ENCODE measurements at places on chromosomes 16 and 17. TPM values are rescaled to one million over a fixed set of nuclear protein-coding genes. Genes with fewer than 3 reads are reported as not detected.

DNA sequence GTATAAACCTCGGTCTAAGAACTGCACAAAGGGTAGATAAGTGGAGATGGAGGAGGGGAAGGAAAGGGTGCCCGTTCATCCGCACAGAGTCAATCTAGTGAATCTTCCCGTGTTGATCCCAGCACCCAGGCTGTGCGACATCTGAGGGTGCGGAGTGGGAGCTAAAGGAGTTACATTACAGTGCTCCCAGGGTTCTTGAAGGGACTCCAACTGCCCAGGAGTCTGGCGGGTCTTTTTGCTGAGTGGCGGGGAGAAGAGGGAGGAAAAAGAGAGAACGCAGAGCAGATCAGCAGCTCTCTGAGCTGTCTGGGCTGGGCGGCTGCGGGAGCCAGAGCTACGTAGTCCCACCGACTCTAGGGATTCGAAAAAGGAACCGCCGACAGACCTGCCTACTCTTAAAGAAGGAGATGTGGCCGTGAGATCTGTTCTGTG is 1.6 kb upstream of the CA10 start:
- no peak for DNase-seq

DNA sequence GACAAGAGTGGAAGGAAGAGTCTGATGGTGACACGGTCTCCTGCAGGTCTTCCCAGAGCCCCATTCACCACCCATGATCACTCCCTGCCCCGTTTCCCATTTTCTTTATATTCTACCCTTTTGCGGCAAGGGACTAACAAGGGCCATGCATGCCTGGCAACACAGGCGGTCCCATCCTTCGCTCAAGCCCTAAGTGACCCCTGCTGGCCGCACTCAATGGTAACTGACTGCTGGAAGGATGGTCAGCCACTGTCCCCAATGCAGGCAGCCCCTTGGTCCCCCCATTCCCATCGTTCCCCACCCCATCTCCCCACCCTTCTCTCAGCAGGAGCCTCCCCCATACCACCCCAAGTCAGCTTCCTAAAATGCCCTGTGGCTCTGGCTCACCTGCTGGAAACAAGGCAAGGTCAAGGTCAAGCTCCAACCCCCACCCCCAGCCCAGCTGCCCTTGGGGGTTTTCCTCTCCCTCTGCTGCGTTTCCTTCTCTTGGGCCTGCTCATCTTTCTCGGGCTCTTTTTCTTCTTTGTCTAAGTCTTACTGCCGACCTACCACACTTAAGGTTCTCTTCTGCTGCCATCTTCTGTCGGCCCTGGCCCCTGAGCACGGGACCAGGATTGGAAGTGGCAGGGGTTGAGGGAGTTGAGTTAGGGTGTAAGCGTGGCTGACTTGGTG is 116.0 kb downstream of the RPTOR start:
- DNase-seq: no peak

GRCh38 chr16:50864386-50864785 is 122.5 kb downstream of the CYLD start:
- DNase-seq: no peak

DNA sequence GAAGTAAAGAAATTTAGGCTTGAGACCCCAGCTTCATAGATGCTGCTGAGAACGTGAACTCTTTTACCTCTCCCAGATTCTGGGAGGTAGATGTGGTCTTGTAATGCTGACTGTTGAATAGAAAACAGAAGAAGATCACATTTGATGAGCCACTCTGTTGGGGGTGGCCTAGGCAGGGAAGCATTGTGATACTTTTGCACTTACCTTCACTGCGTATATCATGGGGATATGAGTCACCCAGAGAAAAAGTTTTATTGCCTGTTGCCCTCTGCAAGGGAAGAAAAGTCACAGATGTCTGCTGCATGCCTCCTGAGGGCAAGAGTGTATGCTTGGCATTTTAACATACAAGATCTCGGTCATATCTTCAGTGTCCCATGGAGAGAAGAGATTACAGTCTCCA is 365.4 kb downstream of the SNX29 start:
- no peak for DNase-seq

DNA sequence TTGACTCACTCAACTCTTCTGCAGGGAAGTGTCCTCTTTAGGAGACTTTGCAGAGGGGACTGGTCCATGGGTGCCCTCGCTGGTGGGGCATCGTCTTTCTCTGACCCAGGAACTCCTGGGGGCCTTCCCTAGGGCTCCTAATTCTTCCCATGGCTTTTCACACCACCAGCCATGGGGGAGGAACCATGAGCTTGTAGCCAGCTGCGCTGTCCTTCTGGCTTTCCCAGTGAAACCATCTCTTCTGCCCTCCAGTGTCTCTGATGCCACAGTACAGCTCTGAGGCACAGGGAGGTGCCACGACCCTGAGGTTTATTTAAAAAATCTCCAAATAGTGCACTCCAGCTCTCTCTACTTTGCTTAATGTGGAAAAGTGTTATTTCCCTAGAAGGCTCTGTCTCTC is 78.6 kb downstream of the SDR42E1 start:
- DNase-seq: no peak

GRCh38 chr17:1928976-1929375 is 96.2 kb downstream of the RTN4RL1 start:
- DNase-seq: no peak

The COX10 gene
- 19.0 TPM for polyA plus RNA-seq

The SLC9A5 gene
- 3.4 TPM for polyA plus RNA-seq

Data from renal cortex interstitium (tissue), 15 donors.